A549 (cell line): ENCODE measurements at places on chromosomes 6 and 20.

GRCh38 chr20:14219801-14220461, 117.5 kb downstream of the FLRT3 start:
- peak; percentile 88 for DNase-seq

- no peak for DNase-seq
Measured at GRCh38 chr20:60718743-60719480, 533.1 kb upstream of the CDH4 start.

- DNase-seq = no peak
Measured at GRCh38 chr20:10826111-10826510, 152.3 kb upstream of the JAG1 start.

DNA sequence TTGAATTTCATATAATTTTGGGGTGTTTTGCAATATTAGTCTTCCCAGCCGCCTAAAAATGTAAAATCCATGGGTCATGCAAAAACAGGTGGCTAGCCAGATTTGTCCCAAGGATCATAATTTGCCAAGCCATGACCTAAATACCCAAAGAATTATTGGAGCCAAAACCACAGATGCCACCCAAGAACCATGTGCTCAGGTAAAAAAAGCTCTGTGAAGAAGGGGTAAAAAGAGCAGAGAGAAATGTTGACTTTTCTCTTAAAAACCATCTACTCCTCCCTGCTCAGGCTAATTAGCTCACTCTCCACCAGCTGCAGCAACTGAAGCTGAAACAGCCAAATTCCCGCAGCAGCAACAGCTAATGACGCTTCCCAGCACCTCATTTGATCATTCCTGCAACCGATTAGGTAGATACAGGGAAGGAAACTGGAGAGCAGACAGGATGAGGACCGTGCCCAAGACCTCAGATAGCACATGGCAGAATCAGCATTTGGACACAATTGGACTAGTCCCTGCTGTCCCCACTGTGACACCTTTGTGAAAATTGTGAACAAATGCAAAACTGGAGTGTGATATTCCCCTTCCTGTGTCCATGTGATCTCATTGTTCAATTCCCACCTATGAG, 107.9 kb upstream of the NXT1 start:
- DNase-seq = no peak

DNA sequence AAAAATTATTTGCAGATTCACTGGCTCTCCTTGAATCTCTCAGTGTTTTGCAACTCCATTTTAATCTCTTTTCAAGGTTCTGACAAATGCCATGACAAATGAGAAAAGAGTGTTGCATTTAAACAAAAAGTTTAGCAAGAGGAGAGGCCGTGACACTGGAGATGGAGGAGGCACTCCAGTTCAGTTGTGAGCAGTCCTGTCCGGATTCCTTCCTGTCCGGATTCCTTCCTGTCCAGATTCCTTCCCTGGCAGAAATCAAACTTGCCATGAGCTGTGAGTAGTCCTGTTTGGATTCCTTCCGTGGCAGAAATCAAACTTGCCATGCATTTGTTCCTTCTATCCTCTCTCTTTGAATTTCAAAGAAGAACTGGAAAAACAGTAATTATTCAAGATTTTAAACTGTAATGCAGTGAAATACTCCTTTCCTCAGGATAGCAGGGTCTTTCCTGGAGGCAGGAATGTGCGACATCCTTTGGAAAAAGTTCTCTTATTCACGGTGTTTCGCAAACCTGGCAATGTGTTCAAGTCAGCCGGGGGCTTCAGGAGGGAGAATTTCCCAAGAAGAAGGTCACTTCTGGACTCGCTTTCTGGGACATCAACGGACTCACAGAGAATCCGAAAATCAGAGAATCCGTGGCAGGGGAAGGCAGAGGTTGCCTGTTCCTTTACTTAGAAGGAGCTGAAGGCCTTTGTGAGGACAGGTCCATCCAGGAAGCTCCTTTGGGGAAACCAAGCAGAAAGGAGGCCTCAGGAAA, 48.7 kb upstream of the DACT2 start:
- DNase-seq = no peak

DNA sequence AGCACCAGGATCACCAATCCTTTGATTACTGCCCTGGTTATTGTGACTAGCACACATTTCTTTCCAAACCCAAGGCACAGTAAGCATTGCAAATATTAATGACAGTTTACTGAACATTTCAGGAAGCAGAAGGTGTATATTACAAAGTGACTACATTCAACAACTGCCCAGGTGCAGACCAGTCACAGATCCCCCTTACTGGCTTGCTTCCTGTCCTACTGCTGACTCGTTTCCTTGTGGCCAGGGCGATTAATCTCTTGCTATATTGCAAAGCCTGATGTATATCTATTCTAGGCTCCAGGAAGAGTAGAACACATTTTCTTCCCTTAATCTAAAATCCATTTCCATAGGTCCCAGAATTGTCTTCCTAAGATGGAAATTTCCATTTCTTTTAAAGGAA, 77.2 kb upstream of the EPHA7 start:
- DNase-seq = no peak

DNA sequence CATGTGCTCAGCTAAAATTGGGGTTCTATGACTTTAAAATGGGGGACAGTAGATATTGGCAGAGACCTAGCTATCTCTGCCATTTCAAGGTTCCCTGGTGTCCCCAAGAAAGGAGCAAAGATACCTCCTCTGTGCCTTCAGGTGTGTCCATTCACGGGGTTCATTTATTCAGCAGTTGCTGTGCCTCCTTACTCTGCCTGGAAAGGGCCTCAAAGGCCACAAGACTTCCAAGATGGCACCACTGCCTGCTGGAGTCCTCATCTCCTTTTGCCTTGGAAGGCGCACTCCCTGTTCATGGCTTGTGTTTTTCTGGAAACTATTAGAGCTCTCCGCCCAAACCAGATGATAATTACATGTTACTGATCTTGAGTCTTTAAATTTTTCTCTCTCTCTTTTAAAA, 3.9 kb upstream of the ZBP1 start:
- DNase-seq = no peak

DNA sequence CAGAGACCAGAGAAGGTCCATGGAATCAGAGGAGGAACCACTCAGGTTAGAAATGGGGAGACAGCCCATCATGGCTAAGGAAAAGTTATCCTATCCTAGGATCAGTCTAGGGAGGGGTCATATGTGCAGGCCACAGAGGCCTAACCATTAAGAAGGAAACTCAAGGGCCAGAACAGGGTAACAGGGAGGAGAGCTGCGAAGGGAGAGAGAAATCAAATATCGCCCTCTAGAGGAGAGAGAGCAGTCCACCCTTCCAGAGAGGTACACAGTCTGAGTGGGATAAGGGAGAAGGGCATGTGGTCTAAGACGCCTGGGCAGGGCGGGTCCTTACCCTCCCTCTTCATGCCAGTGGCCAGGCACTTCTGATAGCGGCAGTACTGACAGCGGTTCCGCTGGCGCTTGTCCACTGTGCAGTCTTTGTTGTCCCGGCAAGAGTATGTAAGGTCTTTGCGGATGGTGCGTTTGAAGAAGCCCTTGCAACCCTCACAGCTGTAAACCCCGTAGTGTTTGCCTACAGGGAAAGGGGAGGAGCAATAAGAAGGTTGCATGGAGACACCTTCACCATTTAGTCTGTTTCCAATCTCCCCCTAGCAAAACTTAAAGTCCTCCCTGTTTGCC, 2.9 kb downstream of the RXRB start:
- peak; percentile 68 for DNase-seq

GRCh38 chr6:127951172-127951917, 50.5 kb upstream of the THEMIS start:
- no peak for DNase-seq

GRCh38 chr6:91198588-91199255, 611.9 kb upstream of the MAP3K7 start:
- DNase-seq = no peak

GRCh38 chr6:26122402-26122792, 35.2 kb downstream of the HFE start:
- no peak for DNase-seq

DNA sequence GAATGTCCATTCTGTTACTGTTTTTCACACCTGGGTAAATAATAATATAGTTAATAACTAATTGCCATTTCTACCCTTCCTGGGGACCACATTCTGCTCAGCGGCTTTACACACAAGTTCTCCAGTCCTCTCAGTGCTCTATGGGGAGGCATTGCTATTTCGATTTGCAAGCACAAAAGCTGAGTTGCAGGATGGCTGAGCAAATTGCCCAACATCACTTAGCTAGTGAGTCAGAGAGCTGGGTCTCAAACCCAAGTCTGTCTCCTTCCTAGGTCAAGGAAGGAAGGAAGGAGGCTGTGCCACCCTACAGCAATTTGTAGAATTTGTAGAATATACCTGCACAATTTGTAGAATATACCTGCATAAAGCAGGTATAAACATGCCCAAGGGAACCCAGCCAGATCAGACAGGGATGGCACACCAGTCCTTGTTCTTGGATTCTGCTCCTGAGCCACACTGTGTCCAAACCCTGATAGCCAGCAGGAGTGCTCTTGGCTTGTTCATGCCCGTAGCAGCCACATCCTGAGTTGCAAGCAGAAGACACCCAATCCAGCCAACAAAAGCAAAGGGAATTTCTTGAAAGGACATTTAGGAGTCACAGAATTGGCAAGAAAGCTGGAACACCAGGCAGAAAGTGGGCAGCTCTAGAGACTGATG, 56.9 kb downstream of the LY86 start:
- no peak for DNase-seq

GRCh38 chr6:90978046-90978445, 391.2 kb upstream of the MAP3K7 start:
- DNase-seq = no peak

DNA sequence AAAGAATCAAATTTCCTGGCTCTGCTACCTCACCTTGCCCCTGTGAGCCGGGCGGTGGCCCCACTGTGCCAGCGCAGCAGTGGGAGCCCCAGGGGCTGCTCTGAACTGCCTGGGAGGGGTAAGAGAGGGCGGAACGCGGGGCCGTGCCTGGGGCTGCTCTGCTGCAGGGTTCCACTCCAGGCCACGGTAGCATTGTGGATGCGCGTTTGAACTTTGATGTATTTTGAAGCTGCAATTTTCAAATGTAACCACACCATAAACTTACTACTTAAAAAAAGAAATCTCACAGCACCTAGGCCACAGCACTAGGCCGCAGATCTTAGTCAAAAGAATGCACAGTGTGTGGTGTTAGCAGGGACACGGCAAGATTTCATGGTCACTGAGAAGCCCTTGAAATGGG, 57.5 kb downstream of the PRDM1 start:
- no peak for DNase-seq

- peak; percentile 55 for DNase-seq
Measured at GRCh38 chr6:81787313-81788068, 35.0 kb upstream of the TENT5A start.

GRCh38 chr20:38369389-38369788, 23.1 kb downstream of the LBP start:
- no peak for DNase-seq

GRCh38 chr20:50635676-50636600, 55.4 kb downstream of the RIPOR3 start:
- DNase-seq = peak; percentile 84

DNA sequence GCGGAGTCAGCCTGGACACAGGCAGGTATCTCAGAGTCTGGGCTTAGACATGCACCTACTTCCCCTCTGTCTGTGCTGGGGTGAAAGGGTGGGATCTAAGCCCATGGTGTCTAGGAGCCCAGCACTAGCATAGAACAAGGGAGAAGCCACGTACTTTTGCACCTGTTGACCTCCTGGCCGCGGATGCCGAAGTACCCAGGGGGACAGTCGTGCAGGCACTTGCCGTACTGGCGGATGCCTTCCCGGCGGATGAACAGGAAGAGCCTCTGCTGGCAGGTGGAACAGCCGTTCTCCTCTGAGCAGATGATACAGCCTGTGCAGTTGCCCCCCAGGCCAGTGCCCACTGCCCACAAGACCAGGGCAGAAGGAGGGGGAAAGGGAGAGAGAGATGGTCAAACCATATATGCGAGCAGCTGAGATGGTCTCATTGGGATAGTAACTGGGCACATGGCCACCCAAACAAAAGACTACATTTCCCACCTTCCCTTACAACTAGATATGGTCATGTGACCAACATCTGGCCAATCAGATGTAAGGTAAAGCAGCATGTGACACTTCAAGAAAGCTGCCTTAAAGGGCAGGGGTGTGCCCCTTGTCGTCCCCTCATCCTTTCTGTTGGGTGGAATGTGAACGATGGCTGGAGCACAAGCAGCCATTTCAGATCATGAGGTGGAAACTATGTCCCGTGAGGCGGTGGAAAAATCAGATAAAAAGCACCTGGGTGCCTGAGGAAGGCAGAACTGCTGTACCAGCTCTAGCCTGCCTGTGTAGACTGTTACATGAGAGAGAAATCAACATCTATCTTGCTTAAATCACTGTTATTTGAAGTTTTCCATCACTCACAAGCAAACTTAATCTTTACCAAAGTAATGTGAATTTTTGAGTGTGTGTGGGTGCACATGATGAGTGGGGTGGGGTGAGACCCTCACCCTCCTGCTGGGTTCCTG, 34.0 kb downstream of the RSPO4 start:
- no peak for DNase-seq

DNA sequence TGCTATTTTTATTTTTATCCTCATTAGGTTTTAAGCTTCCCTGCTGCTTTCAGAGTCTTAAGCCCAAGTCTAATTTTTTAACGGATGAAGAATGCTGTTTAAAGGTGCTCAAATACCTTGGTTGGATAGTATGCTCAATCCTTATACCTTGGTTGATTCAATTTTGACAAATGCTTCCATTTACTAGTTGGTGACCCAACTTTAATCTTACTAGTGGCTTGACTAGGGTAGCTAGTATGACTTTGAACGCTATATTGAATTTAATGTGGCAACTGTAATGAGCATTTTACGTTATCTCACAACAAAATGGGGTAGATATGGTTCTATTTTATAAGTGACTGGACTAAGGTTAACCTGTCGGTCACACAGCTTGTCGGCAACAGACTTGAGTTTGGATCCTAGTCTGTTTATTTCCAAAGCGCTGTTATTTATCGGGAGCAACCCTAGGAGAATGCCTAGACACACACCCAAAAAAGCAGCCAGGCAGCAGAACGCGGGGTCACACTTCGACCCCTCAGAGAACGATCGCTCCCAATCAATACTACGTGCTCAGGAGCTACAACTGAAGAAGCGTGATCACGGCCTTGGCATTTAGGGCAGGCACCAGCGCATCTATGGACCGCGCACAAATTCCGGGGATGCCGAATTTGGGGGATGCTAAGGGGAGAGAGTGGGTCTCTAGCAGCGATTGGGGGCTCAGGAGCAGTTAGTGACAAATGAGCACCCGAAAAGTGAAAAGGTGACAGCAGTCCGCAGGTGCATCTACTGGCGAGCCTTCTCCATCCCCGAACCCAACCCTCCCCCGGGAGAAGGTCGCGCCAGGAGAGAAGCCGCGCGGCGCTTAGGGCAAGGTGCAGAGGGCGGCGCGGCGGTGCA, 586 bp upstream of the ALDH5A1 start:
- no peak for DNase-seq

DNA sequence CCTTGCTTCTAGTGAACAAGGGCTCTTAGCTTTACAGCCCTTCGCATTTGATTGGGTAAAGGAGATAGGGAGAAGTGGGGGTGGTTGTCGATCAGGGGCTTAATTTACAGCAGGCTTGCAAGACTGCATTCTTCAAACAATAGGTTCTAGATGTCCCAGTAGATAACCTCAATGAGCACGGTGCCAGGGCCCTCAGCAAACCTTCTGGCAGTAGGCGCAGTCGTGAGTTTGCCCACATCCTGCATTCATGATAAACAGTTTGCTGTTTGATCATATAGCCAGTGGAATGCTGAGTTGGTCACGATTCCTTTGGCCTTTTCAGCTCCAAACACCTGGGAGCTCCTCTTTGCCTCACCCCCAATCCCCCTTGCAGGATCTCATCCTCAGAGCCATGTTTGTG, 27.5 kb downstream of the SUN5 start:
- DNase-seq = no peak
